ENCODE measurements at places on chromosomes 3 and 15.

GRCh38 chr3:27454914-27455313 lies 29.3 kb downstream of the SLC4A7 start:
- DNase-seq: no peak

DNA sequence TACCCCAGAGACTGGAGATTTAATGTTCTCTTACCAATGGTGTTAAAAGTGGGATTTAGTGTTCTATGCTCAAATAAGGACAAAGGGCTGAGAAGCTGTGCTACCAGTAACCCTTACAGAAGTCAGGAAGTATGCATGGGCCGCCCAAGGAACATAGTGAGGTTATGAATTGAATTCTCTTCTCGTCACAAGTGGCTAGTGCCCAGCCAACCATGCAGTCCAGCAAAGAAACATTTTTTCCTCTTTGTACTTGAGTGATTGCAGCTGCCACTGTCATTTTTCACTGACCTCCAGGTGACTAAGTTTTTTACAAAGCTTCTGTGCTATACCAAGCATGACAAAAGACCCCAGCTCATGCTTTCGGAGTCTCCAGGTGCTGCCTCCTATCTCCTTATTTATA lies 110.6 kb upstream of the DCBLD2 start:
- DNase-seq: no peak

- peak; percentile 25 for DNase-seq
These were observed 9.4 kb downstream of the SLC51B start for GRCh38 chr15:65054333-65055200.

GRCh38 chr3:112314649-112315048 lies 18.3 kb upstream of the CD200 start:
- DNase-seq: no peak

DNA sequence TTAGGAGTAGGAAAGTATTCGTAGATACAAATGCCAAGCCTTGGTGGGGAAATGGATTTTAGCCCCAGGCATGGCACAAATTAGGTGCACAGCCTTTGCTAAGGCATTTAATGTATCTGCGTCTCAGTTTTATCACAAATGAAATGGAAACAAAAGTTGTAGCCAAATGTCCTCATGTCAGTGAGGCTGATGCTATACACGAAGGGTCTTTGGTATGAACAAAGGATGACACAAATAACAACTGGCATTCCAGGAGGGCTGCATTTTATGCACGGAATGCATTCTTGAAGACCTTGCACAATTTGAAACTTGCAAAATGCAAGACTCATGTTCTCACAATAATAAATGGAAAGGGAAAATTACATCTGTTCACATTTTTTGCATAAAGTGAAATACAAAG lies 181.9 kb downstream of the SV2B start:
- DNase-seq: no peak

- DNase-seq: no peak
These were observed 41.6 kb upstream of the DUSP7 start for GRCh38 chr3:52097851-52098507.

DNA sequence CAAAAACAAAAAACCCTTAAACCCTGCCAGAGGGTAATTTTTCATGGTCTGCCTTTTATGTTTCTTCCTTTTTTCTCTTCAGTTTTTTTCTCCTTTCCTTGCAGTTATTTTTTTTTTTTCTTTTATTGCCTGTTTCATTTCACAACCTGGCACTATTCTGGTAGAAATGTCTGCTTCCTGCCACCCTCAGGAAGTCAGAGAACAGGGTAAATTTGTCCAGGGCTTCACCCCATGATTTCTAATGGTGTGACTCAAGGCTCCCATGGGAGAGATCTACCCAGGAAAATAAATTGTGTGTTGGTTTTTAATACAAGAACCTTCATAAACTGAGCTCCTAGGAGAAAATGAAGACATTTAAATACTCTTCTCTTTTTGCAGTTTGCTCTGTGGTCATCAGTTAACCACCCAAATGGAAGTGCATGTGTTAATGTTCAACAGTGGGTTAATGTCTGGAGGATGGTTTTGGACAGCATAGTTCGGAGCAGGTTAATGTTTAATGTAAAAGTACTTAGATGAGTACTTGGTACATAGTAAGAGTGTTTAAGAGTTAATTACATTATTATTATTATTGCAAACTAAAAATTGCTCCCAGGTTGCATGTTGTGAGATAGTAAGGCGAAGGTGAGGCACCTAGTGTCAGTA lies 45.9 kb downstream of the CGNL1 start:
- DNase-seq: peak; percentile 4

- DNase-seq: peak; percentile 55
These were observed 116.2 kb downstream of the CHSY1 start for GRCh38 chr15:101135532-101136166.

- DNase-seq: no peak
These were observed 4.7 kb downstream of the ZBTB47 start for GRCh38 chr3:42658091-42658770.

DNA sequence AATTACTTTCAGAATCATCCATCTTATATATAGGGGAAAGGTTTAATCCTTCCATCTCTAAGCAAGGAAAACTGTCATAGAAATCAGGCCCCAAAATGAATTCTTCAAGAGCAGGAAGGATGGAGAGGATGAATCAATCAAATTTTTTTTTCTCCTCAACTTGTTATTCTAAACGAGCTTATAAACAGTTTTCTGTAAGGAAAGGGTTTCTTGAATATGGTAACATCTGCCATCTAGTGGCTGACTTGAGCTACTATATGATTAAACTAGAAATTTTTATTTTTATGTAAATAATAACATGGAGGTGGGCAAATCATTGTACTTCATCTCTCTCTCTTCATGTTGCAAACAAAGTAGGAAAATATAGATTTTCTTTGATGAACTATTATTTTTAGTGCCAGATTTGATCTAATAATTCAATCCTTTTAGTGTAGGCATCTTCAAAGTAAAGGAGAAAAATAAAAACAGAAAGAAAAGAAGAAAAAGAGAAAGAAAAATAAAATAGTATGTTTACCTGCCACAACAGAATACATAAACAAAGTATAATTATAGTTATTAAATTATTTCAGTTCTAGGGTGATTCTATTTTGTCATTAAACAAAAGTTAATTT lies 146.6 kb downstream of the SERPINI1 start:
- no peak for DNase-seq

GRCh38 chr15:78716651-78717050 lies 75.6 kb upstream of the CHRNB4 start:
- DNase-seq: no peak

DNA sequence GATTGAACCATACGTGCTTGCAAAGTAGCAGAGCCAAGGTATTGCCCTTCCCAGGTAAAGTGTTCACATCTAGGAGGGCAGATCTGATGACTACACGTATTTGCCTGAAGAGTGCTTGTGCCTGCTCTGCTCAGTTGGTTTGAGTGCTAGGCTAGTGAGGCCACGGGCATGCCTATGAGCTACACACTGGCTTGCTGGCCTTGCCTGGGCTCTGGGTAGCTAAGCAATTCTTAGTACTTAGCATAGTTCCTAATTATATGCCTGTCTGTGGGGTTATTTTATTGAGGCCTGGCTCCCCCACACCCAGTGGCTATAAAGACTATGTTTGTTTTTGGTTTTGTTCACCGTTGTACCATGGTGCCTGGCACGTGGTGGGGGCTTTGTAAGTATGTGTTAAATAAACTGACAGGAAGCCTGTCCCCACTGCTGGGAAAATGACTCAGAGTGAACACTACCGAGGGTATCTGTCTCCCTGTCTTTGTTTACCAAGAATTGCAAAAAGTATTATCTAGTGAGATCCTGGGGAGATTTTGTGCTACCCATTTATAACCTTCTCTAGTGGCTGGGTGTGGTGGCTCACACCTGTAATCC lies 72.1 kb upstream of the ETV5 start:
- DNase-seq: no peak

- no peak for DNase-seq
These were observed 23.2 kb upstream of the IP6K2 start for GRCh38 chr3:48739955-48740823.

DNA sequence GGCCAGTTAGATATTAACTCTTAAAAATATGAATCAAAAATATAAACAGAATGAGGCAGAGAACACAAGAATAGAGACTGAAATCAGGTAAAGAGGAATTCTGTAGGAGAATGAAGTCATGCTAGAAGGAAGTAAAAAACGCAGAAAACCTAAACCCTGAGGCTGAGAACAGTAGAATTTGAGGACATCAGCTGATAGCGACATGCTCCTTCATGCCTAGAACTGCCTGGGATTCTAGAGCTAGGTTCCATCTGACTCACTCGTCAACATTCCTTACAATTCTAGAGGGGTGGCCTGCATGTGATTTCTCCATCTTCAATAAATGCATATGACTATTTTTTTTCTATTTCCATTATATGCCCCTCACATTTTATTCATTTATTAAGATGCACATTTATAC lies 343.0 kb downstream of the ROBO1 start:
- no peak for DNase-seq

- no peak for DNase-seq
These were observed 140.7 kb downstream of the KLF13 start for GRCh38 chr15:31467361-31467760.
